ENCODE measurements at places on chromosomes 16 and 17.

GRCh38 chr16:66020046-66020445 lies 346.4 kb upstream of the CDH5 start:
- no peak for DNase-seq

DNA sequence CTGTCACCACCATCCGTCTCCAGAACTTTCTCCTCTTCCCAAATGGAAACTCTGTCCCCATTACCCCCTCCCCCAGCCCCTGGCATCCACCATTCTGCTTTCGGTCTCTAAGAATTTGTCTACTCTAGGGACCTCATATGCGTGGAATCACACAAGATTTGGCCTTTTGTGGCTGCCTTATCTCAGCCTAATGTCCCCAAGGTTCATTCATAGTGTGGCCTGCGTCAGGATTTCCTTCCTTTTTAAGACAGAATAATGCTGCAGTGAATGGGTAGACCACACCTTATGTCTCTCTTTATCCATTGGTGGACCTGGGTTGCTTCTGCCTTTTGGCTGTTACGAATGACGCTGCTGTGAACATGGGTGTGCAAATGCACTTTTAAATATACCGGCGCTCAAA lies 139.7 kb upstream of the PLCG2 start:
- DNase-seq: no peak

- DNase-seq: no peak
Observed at GRCh38 chr16:2470234-2470601, 879 bp upstream of the NTN3 start.

DNA sequence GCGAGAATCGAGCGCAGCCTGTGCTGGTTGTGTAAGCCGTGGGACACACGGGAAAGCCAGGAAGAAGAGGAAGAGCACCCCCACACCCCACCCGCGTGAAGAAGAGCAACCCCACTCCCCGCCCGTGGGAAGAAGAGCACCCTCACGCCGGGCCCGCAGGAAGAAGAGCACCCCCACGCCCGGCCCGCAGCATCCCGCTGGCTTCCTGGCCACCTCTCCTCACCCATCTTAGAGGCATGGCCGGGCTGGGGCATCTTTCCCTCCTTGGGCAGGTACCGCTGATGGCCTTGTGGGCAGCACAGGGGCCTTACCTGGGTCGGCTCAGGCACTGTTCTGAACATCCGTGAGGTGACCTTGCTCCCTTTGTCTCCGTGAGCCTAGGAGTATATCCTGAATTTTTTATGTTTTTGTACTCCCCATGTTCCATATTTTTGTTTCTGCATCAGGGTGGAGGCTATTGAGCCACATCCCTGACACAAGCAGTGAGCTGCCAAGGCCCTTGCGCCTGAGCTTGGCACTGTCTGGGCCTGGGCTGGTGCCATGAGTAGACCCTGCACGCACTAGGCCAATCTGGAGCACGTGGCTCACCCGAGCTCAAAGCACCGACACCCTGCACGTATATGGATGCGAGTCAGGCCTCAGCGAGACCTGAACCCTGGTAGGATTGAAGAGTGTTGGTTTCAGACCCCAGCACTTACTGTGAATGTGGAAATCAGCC lies 71.4 kb upstream of the KCTD5 start:
- no peak for DNase-seq

GRCh38 chr17:76562734-76563148 lies 22.9 kb downstream of the PRCD start:
- no peak for DNase-seq

DNA sequence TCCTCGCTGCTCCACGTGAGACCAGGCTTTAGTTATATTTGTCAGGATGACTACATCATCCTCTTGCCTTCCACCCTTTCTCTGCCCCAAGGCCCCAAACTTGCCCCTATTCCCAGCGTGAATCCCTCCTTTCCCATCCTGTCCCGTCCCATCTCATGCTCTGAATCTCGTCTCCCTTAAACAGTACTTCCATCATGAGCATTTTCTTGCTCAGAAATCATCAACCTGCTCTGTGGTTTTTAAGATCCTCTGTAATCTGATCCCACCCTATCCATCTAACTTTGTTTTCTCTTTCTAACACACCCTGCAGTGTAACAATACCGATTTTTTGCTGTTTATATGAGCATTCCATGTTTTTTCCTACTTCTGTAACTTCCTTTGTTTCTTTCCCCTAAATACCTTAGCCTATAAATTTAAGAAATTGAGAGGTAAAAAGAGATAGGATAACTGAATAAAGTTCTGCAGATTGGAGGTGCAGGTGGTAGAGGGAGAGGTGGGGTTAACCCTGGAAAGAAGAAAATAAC lies 39.7 kb downstream of the MRTFB start:
- no peak for DNase-seq

Measured in SW 1271 (cell line).